Suppressor macrophage treated with lipopolysaccharide for 1 hour (primary cell): ENCODE measurements at places on chromosomes 3 and 15.

GRCh38 chr3:127224118-127224517 is 31.2 kb downstream of the PRR23E start:
- peak; percentile 44 for DNase-seq

- DNase-seq: no peak
These were observed 228.1 kb downstream of the CPNE4 start for GRCh38 chr3:131806736-131807135.

- DNase-seq: no peak
These were observed 273.1 kb upstream of the SGO1 start for GRCh38 chr3:20458994-20459716.

DNA sequence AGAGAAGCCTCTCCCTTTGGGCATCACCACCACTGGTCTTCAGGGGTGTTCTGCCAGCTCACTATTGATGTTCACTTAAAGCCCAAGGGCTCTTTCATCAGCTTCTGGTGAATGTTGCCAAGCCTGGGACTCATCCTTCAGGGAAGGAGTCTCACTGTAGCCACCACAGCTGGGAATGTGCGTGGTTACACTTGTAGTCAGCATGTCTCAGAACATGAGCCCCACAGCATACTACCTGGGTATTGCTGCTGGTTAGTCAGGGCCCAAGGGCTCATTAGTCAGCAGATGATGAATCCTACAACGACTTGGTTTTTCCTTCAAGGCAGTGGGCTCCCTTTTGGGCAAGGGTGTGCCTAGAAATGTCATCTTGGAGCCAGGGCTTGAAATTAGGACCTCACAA is 412.9 kb downstream of the VGLL3 start:
- no peak for DNase-seq

- DNase-seq: peak; percentile 50
These were observed 17.6 kb downstream of the IFT80 start for GRCh38 chr3:160381470-160381869.

DNA sequence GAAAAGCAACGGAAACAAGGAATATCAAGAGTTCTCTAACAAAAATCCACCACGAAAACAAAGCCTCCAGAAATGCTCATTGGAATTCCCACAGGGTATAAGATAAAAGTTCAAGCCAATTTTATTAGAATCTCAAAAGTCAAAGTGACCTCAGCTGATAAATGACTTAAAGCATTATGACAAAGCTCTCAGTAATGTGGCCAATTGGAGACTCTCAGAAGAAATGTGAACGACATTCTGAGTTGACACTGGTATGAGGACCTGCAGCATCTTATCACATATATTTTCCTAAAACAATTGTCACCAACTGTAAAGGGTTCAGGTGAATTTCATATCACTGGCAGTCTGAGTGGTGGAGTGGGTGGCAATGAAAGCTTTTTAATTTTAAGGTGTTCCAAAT is 199.1 kb downstream of the FOXP1 start:
- DNase-seq: no peak

DNA sequence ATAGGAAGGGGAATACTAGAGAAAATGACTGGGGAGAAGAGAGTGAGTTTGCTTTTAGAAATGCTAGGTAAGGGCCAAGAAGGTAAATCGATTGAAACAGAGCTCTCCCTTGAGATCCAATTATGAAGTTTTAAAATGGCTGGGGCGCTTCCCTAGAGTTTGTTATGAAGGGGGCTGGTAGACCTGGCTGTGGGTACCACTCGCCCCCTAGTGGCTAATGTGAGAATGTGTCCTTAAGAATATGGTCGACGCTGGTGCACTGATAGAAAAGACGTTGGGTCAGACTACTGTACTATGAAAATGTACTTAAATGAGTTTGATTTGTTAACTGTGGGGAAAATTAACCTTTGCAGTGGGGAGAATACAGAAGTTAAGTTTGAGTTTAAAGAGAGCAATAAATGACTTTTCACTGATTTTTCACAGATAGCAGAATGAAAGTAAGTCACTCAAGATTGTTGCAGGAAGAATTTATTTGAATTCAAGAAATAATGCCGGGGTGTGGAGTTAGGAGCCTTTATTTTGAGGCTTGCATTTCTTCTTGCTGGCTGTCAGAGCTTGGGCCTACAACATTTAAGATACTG is 9.2 kb downstream of the TMPRSS7 start:
- peak; percentile 74 for DNase-seq

- no peak for DNase-seq
These were observed 287.8 kb upstream of the UMPS start for GRCh38 chr3:124442463-124442862.

GRCh38 chr15:62173215-62173614 is 8.1 kb upstream of the C2CD4B start:
- DNase-seq: peak; percentile 4

GRCh38 chr3:64856977-64857516 is 169.2 kb upstream of the ADAMTS9 start:
- no peak for DNase-seq

DNA sequence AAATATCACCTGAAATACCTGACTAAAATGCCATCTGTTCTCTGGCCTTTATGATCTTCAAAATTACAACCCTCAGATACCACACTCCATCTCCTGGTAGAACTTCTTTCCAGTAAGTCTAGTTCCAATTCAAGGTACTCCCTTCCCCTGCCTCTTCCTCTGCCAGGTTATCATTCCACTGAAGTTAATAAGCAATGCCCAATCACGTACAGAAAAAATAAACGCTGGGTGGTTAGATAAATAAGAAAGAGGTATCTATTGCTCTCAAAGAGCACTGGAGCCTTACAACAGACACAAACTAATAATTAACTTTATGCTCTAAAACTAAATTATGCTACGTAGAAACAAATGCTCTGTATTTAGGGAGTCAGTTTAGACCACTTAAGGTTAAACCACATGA is 112.5 kb downstream of the MYO9A start:
- no peak for DNase-seq

GRCh38 chr3:151145713-151146070 is 57.3 kb downstream of the GPR171 start:
- DNase-seq: no peak

- no peak for DNase-seq
These were observed 107.7 kb downstream of the THRB start for GRCh38 chr3:24387000-24387399.

DNA sequence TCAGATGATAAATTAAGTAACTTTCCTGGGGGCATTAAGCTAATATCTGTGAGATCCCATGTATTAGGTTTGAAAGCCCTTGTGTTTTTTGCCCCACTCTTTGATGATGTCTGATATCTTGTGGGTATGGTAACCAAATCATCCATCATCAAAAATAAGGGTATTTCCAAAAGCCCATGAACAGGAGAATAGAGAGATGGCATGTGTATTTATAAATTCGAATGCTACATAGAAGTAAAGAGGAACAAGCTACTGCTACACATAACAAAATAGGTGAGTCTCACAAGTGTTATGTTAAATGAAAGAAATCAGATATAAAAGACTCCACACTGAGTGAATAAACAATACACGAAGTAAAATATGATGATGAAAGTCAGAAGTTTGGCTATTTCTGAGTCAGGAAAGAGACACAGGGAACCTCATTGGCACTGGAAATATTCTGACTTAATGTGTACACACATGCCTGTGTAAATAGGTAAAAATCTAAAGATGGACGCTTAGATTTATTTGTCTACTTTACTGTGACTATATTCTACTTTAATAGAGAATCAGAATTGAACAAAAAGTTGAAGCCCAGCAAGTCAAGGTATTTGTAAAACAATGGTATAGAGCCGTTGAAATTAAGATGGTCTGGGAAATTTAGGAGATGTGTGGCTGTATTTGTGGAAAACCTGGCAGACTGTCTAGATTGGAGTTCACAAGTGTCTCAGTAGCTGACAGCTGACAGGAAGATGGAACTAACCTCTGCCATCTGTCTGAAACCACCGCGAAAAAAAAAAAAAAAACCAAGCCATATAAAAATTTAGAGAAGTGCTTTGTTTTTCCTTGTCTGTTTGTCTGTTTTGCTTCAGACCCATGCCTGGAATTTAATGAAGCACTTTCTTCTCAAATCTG is 111.0 kb upstream of the TGFBR2 start:
- DNase-seq: peak; percentile 38

DNA sequence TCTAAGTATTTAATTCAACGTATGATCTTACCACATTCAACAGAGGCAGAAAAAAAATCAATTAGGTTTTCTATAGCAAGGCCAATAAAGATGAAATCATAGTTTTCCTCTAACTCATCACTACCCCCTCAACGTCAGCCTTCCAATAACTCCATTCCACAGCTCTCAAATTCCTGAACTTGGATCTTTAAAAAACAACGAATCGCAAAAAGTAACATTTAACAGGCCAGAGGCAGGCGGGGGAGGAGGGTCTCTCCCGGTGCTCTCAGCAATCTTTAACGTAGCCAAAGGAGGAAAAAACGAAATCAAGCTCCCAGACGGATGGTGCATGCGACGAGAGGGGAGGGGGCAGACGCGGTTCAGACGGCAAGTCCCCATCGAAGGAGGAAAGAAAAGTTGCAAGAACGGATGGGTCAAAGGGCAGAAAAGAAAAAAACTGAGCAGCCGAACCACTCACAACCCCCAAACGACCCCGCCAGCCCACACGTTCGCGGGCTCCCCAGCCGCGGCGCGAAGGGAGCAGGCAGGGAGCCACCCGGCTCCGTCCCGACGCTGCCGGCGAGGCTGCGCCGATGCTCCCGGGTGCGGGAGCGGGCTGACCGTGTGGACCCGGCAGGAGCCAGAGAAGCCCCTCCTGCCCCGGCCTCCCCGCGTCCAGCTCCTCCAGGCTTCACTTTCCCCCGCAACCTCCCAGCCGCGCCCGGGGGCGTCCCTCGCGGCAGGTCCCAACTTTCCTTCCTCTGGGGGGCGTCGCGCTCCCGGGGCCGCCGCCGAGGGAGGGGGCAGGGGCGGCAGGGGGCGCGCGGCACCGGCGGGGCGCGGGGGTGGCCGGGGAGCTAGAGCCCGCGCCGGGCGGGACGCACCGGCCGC is 703 bp downstream of the PEAK1 start:
- peak; percentile 56 for DNase-seq

DNA sequence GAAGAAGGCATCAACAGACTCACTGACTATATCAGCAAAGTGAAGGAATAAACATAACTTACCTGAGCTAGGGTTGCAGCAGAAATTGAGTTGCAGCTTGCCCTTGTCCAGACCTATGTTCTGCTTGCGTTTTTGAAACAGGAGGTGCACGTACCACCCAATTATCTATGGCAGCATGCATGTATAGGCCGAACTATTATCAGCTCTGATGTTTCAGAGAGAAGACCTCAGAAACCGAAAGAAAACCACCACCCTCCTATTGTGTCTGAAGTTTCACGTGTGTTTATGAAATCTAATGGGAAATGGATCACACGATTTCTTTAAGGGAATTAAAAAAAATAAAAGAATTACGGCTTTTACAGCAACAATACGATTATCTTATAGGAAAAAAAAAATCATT is 17.8 kb downstream of the LMOD3 start:
- DNase-seq: no peak

GRCh38 chr3:179236669-179237301 is 14.1 kb downstream of the KCNMB3 start:
- DNase-seq: no peak

DNA sequence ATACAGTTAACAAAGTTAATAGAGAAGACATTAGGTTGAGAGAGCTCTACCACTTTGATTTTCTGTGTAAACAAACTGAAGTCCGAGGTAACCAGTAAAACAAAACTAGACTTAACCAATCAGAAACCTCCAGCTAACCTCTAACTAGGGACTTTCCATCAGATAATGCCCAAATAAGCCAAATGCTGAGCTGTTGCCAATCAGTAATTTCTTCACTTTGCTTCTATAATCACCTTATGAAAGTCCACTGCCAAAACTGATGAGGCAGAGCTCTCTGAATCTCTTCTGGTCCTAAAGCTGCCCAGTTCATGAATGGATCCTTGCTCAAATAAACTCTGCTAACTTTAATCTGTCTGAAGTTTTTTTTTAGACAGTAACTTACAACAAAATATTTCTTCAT is 448.0 kb upstream of the NECTIN3 start:
- no peak for DNase-seq

GRCh38 chr15:25774871-25775270 is 88.3 kb downstream of the ATP10A start:
- no peak for DNase-seq

DNA sequence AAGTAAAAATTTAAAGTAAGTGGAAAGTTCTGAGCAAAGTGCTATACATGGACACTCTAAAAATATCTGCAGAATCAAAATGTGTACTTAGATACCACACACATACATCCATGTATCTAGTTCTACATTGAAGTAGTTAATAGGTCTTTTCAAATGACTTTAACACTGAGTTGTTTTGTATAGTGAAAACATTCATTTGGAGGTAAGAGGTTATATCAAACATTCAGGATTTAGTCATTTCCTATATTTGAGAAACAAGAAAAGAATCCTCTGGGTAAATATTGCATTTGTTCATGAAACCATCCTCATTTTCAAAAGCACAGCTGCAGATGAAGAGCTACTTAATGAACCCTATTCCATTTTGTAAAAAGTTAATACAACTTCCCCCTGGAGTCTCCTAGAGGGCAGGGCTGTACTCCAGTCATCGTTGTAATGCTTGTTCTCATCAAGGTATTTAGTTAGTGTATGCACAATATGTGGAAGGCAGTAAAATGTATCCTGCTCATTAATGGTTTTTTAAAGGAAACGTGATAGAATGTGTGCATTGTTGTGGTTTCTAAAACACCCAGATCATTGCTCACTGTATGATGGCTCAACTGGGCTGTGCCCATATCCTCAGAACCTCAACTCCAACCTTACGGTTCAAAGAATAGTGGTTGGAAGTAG is 26.2 kb downstream of the ARPP21 start:
- DNase-seq: no peak

DNA sequence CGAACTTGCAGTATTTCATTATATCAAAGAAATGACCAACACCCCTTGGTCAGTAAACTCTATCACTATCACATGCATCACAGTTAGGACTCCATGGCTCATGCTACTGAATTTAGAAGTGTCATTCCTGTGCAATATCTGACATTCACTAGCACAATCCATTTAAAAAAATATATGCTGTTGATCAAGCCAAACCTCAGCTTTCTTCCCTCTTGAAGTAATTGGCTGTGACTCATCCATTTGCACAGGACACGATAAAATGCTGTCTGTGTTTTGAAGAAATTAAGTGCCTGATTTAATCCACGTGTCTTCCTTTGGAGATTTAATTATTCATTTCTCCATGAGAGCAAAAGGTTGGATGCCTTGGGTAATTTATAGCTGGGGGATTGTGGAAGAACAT is 38.9 kb downstream of the CPNE4 start:
- DNase-seq: no peak

GRCh38 chr3:98695796-98696195 is 67.3 kb upstream of the ST3GAL6 start:
- DNase-seq: peak; percentile 70

- DNase-seq: no peak
These were observed 484.6 kb upstream of the TBL1XR1 start for GRCh38 chr3:177681852-177682251.

GRCh38 chr3:113297287-113297686 is 85.9 kb downstream of the BOC start:
- no peak for DNase-seq

- DNase-seq: no peak
These were observed 58.3 kb upstream of the EPHA3 start for GRCh38 chr3:89049119-89049518.

GRCh38 chr3:159787178-159787574 is 201.5 kb upstream of the IL12A start:
- no peak for DNase-seq

- DNase-seq: no peak
These were observed 13.3 kb upstream of the CHRNB4 start for GRCh38 chr15:78654272-78654671.

- DNase-seq: no peak
These were observed 6.6 kb downstream of the DUOX1 start for GRCh38 chr15:45136378-45136764.
